8988T (cell line): ENCODE measurements at places on chromosomes 7 and 10.

GRCh38 chr10:73494877-73495225 lies 973 bp downstream of the PPP3CB start:
- DNase-seq: no peak

DNA sequence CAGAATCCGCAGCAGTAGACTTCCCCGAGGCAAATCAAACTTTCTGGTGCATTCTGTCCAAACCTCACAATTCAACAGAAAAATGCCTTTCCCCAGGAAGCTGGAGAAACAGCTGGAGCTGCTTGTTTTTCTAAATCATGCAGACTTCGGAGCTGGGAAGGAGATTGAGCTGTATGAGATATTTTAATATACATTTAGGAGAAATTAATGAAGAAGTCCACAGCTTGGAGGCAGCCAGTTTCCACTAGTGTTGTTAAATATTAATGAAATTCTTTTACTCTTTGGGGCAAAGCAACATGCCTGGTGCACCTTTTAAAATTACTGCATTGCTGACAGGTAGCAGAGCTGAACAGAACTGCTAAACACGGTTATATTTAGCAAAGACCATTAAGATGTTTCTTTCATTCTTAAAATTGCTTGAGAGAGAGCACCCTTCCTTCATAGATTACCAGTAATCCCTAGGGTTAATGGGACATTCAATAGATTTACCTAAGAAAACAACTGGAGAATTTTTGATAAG lies 566.4 kb downstream of the SORCS3 start:
- DNase-seq: no peak

DNA sequence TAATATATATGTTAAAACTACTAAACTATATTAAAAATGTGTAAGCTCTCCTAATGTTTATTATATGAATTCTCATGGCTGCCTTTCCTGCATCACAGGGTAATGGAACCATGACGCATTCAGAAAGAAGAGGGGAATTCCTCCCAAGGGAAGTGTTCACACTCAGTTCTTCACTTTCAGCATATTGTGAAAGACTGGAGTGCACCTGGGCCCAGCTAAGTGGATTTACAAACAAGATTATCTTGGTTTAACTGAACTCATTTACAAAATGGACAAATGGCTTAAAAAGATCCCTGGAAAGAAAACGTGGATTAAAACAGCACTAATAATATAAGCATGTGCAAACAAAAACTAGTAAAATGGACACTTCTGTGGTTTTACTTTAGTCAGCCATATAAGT lies 149.8 kb downstream of the DOCK4 start:
- DNase-seq: no peak

- DNase-seq: no peak
Measured at GRCh38 chr10:3096149-3096548, 28.8 kb downstream of the PFKP start.

DNA sequence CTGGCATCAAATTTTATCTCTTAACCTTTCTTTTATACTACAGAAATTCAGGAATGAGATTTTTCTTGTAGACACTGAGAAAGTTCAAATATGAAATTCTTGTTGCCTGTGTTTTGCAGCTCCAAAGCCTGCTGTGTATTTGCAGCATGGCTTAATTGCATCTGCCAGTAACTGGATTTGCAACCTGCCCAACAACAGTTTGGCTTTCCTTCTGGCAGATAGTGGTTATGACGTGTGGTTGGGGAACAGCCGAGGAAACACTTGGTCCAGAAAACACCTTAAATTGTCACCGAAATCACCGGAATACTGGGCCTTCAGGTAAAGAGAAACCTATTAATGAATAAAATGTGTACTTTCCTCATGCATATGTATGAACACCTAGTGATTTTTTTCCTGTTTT lies 24.8 kb downstream of the LIPK start:
- no peak for DNase-seq

- DNase-seq: peak; percentile 76
Measured at GRCh38 chr7:149872419-149873073, 1.2 kb upstream of the ATP6V0E2 start.

DNA sequence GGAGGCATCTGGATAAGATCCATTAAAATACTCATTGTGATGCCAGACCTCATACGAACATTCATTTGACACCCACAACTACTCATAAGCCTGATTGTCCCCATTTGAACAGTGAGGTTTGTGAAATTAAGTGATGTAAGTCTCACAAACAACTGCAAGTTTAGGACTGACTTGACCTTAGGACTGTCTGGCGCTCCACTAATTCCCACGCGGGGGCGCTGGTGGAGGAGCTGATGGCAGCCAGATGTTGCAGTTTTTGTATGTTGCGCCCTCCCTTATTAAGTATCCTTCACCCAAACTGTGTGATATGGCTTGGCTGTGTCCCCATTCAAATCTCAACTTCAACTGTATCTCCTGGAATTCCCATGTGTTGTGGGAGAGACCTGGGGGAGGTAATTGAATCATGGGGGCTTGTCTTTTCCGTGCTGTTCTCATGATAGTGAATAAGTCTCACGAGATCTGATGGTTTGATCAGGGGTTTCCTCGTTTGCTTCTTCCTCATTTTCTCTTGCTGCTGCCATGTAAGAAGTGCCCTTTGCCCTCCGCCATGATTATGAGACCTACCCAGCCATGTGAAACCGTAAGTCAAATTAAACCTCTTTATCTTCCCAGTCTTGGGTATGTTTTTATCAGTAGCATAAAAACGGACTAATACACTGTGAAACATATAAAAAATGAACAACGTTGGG lies 20.3 kb upstream of the TIAL1 start:
- DNase-seq: no peak

- DNase-seq: no peak
Measured at GRCh38 chr7:111990643-111991042, 215.6 kb downstream of the DOCK4 start.

DNA sequence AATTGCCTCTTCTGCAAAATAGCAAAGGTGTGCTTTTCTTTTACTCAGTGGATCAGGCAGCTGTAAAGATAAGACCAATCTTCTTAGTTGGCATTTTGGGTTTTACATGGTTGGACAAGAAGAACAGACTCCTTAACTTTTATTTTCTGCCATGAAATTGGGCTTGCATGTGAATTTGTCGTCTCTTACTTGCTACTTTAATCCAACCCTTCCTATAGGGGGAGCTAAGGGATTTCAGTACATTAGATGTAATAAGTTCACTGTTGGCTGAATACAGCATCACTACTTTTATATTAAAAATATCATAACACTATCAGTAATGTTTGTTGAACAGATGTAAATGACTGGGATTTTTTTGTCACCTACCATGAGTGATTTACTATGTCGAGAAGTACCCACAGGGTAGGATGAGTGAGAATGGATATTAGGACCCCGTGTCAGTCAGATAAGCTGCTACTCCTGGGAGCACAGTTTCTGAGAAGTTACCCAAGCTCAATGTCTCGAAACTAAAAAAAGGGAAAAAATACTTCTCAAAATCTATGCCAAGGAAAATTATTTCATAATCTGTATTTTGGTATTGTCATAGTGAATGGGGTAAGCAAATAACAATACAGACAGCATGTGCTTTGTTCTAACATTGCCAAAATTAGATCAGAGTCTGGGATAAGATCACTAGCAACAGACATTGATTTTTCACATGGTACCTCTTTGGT lies 127.4 kb upstream of the AGR3 start:
- no peak for DNase-seq

GRCh38 chr10:88092973-88093372 lies 229.5 kb downstream of the PTEN start:
- no peak for DNase-seq

DNA sequence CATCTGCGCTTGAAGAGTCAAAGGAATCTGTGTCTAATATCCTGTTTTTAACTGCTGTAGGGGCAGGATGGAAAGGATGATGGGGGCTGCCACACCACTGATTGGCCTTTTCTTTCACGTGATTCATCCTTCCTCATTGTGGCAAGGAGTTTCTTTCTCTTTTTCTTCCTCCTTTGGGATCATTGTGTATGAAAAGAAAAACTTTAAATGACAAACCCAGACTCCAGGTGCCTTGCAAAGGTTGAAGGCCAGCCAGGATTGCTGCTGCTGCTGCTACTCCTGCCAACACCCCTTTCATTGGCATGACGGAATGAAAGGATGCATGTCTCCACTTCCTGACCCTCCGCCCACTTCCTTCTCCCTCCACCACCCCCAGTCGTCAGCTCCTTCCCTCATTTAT lies 6.5 kb upstream of the OIT3 start:
- DNase-seq: no peak

DNA sequence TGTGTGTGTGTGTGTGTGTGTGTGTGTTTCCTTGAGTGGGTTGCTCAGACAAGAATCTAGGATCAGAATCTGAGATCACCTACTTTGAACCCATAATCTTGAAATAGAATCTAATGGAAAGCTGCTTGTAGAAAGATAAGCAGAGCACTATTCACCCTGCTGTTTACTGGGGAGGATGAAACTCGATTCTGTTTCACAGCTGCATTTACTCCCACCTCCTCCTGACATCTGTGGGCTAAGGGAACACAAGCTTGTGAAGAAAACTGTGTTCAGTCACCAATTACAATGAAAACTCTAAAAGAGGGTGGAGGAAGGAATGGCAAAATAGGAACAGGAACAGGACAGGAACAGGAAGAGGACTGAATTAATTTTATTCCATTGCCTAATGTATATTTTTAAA lies 269.5 kb downstream of the TSPAN12 start:
- no peak for DNase-seq

DNA sequence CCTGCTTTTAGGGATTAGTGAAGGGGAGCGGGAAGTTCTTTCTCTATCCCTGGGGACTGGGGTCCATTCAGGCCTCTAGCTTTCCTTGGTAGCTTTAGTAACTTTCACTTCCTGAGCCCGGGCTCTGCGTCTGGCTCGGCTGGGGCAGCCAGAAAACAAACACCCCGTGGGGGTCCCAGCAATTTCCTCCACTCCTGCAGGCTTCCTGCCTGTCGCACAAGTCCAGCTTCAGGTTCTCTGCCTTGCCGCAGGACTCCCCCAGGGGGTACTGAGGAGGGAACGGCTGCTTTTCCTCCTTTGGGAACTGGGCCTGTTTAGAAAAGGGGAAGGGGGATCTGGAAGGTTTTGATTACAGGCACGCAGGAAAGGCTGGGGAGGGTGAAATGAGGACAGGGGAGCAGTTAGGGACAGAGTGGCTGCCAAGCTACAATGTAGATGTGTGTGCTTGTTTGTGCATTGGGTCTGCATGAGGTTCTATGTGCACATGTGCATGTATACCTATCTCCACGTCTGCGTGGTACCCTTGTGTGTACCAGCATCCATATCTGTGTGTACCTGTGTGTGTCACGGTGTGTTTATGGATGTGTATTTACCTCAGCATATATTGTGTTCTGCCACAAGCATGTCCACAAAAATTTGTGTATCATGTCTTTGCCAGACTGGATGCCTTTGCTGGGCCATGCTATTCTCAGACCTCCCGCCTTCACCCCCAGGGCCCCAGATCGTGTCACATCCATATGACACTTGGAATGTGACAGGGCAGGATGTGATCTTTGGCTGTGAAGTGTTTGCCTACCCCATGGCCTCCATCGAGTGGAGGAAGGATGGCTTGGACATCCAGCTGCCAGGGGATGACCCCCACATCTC lies 2.0 kb downstream of the KAZALD1 start:
- DNase-seq: no peak

DNA sequence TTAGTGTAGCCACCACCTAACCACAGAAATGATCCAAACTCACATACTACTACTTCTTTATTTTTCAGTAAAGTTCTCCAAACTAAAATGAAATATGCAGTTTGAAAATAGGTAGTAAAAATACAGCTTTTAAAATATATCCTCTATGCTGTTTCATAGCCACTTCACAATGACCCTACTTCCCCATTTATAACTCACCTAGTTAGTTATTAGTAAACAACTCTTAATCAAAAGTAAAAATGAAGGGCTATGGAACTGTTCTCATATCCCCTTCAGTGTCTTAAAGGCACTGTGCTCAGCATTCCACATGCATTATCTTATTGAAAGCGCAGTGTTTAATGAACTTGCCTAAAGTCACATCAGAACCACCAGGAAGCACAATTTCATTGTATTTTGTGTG lies 43.5 kb downstream of the KMT2C start:
- DNase-seq: no peak

- DNase-seq: no peak
Measured at GRCh38 chr7:89308535-89308934, 513.0 kb upstream of the TEX47 start.

DNA sequence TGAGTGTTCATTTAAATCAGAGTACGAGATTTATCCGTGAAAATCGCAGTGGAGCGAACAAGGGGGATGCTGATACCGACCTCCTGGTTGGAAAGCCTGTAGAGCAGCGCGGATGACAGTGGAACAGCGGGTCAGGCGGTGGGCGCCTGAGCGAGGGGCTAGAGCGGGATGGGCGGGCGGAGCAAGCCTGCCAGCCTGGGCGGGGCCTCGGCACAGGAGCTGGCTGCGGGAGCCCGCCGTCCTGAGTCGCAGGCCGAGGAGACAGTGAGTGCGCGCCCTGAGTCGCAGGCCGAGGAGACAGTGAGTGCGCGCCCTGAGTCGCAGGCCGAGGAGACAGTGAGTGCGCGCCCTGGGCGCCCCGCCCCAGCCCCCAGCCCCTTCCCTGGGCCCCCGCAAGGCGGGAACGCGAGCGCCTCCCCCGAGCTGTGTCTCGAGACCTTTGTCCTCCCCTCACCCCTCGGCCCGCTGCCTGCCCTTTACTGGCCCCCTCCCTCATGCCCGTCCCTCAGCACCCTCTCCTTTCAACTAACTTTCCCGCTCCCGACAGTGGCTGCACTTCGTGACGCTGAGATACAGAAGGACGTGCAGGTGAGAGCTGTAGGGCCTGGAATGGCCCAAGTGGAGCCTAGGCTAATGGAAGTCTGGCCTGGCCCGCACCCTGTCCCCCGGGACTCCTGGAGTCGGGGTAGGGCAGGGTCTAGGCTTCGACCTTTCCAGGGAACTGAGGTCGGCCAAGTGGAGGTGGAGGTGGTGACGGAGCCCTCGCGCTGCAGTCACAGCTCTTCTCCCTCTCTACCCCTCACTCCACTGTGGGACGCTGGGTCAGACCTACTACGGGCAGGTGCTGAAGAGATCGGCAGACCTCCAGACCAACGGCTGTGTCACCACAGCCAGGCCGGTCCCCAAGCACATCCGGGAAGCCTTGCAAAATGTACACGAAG lies at the start of gene AS3MT:
AS3MT (plus strand) TSS at position 213 of the 941 bp plus-strand sequence; CDS start at position 336, 123 bp downstream.
- peak; percentile 28 for DNase-seq

DNA sequence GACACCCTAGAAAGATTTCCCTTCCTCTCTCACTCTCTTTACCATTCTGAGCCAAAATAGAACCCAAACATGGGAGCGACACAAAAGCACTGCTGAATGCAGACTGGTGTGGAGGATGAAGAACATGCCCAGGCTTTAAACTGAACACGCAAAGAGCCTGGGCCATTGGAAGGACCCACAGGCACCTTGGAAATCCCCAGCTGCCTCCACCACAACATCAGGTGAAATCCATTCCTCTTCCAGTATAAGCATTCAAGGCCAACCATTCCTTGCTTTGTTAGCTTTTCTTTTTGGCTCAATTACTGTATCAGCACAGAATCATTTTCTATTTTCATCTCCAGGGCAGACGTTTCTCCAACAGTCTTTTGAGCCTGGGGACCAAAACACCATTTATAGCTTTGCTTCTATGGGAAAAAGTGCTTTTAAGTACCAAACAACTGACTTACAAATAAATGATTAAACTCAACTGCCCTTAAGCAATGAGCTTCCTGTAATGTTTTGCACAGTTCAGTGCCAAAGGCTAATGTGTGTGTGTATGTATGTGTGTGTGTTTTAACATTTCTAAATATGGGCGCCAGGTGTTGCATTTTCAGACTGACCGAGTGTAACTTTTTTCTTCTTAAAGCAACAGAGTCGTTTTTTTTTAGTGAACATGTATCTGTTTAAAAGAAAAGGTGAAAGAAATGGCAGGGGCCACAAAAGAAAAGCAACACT lies 16.2 kb upstream of the BLNK start:
- no peak for DNase-seq

- no peak for DNase-seq
Measured at GRCh38 chr7:8115547-8116402, 146.2 kb downstream of the ICA1 start.
